ENCODE measurements at places on chromosomes 2 and 18.

GRCh38 chr2:15668611-15669305, 77.1 kb downstream of the DDX1 start:
- no peak for DNase-seq

DNA sequence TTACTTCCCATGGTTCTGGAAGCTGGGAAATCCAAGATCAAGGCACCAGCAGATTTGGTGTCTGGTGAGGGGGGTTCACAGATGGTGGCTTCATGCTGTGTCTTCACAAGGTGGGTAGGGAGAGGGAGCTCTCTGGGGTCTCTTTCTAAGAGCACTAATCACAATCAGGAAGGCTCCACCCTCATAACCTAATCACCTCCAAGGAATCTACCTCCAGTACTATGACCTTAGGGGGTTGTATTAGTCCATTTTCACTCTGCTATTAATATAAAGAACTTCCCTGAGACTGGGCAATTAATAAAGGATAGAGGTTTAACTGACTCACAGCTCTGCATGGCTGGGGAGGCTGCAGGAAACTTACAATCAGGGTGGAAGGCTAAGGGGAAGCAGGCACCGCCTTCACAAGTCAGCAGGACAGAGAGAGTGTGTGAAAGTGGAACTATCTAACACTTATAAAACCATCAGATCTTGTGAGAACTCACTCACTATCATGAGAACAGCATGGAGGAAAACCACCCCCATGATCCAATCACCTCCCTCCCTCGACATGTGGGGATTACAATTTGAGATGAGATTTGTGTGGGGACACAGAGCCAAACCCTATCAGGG, 17.6 kb downstream of the TBC1D8 start:
- DNase-seq, result no peak

- DNase-seq, result no peak
Observed at GRCh38 chr2:9250498-9251153, 44.0 kb downstream of the ASAP2 start.

GRCh38 chr2:113980946-113981345, 91.1 kb downstream of the ACTR3 start:
- no peak for DNase-seq

DNA sequence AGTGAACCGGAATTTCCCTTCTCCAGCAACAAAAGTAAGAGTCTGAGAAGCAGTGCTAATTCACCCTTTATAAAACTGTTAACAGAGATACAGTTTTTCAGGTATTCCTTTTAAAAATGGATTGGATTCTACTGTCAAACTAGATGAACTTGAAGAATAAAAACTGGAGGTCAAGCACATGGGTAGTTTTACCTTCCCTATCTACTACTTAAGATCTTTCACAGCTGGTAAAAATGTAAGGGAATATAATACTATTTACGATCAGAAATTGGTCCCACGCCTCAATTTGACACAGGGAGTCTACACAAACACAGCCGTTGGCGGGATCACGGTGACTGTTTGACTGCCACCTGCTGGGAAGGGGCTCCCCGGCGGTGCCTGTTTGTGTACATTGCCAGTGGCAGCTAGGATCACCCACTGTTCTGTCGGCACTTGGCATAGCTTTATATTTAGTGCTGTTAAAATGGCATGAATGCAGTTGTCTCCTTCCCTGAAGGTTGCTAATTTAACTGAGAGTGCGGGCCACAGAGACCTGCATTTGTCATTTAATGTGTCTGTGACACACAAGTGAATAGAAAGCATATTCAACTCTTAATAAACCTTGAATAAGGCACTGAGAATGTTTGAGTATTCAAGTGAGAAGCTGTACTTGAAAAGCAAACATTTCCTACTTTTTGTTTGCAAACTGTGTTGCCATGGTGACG, 59.5 kb downstream of the ABCG8 start:
- DNase-seq, result no peak

GRCh38 chr2:215280326-215280725, 31.5 kb upstream of the ATIC start:
- DNase-seq, result no peak

DNA sequence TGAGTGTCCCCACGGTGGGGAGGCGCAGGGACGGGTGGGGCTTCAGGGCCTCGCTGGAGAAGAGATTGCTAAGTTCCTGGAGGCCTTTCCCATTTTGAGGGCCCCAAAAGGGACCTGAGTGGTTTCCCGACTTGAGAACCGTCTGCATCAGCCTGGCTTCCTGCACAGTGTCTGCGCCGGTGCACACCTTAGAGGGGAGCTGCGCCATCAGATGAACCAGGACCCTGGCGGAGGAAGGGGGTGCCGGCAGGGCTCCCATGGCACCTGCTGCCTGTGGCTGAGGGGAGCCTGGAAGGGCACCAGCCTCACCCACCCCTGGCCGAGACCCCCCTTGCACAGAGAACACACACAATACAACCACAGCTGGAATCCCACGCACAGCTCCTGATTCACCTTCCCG, 465.1 kb upstream of the MYT1L start:
- DNase-seq, result no peak

DNA sequence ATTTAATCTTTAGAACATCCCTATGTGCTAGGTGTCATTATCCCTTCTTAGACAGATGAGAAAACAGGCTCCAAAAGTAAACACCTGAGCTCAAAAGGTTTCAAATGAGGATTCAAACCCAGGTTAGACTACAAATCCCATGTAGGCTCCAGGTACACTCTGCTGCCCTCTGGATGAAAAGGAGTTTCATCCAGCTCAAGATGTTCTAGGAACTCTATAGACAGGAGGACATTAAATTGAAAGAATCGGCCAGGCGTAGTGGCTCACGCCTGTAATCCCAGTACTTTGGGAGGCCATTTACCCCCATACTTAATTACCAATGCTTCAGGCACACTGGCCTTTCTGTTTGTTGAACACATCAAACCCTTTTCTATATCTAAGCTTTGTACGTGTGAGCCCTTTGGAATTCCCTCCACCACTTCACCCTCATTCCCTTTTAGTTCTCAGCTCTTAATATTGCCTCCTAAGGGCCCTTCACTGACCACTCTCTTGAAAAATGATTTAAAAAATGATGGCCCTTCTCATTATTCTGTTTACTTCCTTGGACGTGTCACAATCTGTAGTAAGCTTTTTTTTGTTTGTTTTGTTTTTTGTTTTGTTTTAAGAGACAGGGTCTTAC, 10.7 kb downstream of the SLC25A12 start:
- DNase-seq, result no peak

DNA sequence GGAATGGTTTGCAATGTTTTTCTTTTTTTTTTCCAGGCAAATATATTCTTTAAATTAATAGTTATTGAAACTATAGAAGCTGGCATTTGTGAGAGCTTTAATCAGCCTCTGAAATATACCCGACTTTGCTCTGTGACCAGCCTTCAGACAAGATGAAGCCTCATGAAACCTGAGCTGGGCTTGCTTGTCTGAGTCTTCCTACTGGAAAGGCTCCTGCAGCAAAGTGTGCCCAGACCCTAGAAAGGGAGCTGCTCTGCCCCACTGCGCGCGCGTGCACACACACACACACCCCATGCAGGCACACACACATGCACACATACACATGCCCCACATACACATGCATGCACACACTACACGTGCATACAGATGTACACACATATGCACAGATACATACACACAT, 203.3 kb upstream of the NT5C1B start:
- DNase-seq, result no peak

GRCh38 chr2:39150102-39150562, 29.3 kb upstream of the SOS1 start:
- no peak for DNase-seq

DNA sequence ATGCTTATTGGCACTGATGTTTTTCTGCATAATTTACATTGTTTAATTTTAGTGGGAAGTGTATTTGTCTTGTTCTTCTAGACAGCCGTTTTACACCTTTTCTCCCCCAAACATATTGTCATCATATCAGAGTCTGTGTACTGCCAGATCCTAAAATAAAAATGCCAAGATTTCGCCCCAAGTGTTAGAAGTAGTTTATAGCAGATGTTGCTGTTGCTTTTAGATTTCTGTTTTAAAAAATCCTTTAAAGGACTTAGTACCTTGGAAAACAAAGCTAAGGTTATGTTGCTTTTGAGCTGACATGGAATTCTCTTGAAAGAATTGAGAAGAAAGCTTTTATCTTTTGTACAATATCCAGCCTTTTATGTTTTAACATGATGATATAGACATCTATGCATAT, 36.0 kb downstream of the NAB1 start:
- no peak for DNase-seq

- no peak for DNase-seq
Observed at GRCh38 chr2:121505986-121506586, 24.6 kb upstream of the RNU4ATAC start.

DNA sequence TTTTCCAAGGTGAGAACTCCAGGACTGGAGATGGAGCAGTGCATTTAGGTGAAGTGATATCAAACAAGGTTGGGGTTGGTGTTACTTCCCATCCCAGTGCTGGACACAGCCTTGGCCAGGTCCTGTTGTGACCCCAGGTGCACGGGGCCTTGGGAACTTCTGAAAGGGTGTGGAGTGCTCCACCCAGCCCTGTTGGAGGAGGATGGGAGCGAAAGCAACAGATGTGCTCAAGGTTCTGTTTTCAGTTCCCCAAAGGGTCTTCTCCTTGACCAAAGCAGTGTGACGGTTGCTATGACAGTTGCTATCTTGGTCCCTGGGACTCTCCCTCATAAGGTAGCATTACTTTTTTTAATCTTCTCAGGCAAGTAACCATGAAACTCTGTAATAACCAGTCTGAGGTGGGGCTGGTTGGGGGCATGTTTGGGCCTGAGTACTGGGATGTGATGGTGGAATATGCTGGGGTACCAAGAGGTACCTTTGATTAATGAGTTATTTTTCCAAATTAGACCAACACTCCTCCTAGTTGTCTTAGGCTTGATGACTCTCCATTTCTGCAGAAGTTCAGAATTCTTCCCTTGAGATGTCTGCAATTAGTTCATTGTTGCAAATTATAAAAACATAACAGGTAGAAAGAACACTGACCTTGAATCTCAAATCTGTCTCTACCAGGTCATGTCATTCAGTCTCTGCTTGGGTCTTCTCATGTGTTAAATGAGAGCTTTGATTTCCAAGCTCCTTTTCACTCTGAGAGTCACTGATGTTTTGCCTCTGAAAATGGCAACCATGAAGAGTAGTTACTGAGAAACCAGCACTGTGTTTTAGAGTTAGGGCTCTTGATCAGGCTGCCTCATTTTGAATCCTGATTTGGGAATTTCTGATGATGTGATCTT, 154.5 kb downstream of the RPIA start:
- no peak for DNase-seq

Measured in stimulated activated CD4-positive, alpha-beta T cell treated with anti-CD3 and anti-CD28 coated beads, Interleukin-1b, Interleukin-23, amount 100 ng/mL, for 1 hour (primary cell).